ENCODE measurements at places on chromosomes 1 and 21.
A peak's percentile ranks its signal among the peaks of the same experiment; 100 is the strongest.

DNA sequence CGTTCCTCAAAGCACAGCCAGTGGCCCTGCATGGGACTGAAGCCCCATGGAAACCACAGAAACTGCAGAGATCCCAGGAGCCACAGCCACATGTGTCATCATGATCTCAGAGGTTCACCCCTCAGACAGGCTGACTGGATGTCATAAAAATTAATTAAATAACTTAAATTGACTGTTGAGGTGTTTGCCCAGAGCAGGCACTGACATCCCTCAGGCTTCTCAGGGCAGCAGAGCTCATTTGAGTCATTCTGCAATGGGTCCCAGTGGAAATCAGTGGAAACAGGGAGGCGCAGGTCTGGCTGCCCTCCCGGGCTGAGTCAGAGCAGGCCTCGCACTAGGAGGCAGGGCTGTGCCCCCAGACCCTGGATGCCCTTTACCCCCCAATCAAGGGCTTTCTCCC lies 135.1 kb downstream of the CDC7 start:
- peak; percentile 2 for DNase-seq

DNA sequence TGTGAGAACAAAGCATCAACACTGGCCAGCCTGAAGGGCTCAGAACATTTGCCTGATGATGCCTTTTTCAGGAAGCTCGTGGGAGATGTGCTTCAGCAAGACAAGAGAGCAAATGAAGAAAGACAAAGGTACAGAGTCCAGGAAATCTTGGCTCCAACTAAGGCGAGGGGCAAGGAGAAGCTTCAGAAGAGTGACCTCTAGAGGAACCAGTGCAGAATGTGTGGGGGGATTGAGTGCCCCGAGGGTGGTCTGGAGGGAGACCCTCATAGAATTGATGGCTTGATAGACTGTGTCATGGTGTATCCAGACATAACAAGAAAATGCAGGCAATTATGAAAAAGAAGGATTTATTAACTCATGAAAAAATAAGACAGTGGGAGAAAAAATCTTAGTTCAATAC lies 15.3 kb upstream of the NLRP3 start:
- DNase-seq, result no peak

GRCh38 chr21:40331172-40331571 lies 463.9 kb downstream of the PCP4 start:
- no peak for DNase-seq

GRCh38 chr21:26124421-26124833 lies 46.1 kb downstream of the APP start:
- no peak for DNase-seq

DNA sequence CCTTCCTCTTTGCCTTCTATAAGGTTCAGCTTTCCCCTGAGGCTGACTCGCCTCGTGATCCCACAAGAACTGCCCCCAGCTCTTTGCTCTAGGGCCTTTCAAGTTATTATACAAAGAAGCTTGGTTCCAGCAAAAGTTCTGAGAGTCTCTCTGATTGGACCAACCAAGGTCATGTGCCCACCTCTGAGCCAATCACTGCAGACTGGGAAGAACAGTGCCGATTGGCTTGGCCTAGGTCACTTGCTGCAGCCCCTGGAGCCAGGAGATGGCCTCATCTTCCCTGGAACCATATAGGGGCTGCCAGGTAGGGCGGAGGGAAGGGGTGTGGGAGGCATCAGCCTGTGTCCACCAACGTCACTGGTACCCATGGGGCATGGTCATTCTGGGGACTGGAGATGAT lies 22.8 kb downstream of the TAS1R2 start:
- no peak for DNase-seq

DNA sequence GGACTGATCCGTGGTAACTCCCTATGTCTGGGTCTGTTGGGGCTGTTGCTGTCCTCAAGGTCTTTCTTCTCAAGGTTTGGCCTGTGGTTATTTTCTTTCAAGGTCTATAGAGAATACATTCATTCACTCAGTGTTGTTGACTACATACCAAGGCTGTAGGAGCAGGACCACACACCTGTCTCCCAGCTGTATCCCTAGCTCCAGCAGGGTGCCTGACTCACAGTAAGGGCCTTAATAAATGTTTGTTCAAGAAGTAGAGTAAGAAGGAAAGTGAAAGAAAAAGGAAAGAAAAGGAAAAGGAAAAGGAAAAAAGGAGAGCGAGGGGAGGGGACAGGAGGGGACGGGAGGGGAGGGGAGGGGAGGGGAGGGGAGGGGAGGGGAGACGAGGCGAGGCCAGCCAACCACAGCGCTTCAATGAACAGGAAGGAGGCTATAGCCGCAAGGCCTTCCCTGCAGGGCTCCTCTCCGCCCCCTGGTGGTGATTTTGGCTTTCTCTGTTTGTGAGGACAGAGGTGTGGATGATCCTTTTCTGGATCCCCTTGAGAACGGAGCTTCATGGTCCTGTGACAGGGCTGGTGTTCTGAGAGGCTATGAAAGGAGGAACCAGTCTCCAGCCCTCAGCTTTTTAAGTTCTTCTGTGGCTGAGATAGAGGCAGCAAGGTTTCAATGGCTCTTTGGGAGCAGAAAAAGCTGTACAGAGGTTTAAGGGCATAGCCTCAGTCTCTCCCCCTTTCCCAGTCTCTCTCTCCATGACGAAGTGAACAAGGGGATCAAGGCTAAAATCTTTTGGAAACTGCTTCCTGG lies 30.6 kb upstream of the LCE5A start:
- DNase-seq, result no peak

- DNase-seq, result no peak
Observed at GRCh38 chr1:19274636-19275035, 13.9 kb downstream of the AKR7A3 start.

DNA sequence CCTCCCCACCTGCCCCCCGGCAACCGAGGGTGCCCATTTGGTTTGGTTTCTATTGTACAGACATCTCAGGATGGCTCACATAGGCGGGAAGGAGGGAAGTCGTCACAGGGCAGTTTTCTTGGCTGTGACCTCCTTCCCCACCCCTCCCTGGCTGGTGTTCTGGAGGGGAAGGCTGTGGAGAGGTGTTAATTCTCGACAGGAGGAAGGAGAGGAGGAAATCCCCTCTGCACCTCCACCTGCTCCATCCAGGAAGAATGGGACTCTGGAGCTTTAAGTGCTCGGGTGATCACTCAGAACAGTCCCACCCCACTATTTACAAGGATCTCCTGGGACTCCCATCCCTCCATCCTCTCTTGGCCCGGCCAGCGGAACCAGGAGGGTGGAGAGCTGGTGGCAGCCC lies 7.6 kb downstream of the MEX3A start:
- DNase-seq, result no peak

DNA sequence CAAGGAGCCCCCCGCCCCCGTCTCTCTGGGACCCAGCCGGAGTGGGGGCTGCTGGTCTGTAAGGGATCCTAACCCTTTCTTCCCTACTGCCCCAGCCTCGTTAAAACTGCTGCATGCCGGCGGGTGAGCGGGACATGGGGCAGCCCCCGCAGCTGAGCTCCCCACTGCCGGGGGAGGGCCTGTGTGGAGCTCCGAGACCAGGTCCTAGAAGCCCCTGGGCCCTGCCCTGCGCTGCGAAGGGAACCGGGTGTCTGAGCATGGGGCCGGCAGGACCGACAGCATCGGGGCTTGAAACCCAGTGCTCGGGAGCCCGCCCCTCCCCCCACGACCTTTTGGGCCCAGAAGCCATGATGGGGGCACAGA lies 9.2 kb upstream of the COL6A1 start:
- DNase-seq, result no peak

- no peak for DNase-seq
Observed at GRCh38 chr1:39759436-39759726, 11.8 kb downstream of the OXCT2 start.

DNA sequence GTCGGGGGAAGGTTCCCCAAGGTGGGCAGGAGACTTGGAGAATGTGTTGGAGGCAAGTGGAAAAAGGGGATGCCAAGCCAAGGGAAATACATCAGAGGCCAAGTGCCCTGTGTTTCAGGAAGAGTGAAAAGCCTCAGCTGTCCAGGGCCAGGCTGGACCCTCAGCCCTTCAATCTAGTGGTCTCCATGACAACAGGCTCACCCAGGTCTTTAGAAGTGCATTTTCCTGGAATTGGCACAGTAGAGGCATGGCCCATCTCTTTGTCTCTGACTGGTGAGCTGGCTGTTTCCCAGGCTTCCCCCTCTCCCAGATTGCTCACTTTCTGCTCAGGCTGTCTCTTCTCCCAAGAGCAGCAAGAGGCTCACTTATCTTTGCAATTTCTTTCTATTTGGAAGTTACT lies 10.4 kb upstream of the RHBG start:
- no peak for DNase-seq

GRCh38 chr1:221089273-221089672 lies 210.0 kb downstream of the HLX start:
- no peak for DNase-seq

- DNase-seq, result no peak
Observed at GRCh38 chr1:104765085-104765484, 1015.4 kb downstream of the AMY1C start.

DNA sequence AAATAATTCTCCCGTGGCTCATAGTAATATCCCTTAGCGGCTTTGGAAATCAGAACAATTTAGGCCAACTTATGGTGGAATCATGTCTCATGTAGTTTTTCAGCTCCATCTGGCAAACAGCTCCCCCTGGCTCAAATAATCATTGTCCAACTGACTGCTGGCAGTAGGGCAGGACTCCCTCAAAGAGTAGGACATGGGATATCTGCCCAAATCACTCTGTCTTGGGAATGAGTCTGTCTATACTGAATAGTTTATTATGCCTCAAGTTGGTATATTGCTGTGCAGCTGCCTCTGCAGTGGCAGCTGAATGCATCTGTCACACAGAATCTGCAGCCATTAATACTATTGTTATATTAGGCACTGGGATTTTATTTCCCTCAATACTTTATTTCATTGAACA lies 255.7 kb downstream of the COL11A1 start:
- no peak for DNase-seq

GRCh38 chr1:115839029-115839678 lies 1.8 kb downstream of the NHLH2 start:
- DNase-seq, result no peak

- DNase-seq, result no peak
Observed at GRCh38 chr1:1593834-1594601, 5.9 kb downstream of the FNDC10 start.
